ENCODE measurements at places on chromosomes 3 and 15.

DNA sequence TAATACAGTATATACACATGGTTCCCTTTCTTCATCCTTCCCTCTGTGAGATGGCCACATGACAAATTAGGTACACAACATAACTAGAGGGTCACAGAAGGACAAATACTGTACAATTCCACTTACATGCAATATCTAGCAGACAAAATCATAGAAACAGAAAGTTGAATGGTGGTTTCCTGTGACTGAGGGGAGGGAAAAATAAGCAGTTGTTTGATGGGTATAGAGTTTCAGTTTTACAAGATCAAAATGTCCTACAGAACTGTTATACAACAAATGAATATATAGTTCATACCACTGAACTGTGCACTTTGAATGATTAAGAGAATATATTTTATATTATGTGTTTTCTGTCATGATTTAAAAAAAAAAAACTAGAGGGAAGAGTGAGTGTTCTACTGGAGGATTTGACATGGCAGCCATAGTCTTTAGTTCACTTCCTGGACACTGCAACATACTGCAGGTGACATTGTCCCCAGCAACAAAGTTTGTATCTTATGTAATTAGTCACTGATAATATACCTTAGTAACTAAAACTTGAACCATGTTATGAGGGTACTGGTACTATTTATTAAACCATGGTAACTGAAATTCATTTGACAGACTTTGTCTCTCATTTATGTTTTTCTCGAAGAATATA is 37.2 kb downstream of the CCDC54 start:
- DNase-seq, result no peak

DNA sequence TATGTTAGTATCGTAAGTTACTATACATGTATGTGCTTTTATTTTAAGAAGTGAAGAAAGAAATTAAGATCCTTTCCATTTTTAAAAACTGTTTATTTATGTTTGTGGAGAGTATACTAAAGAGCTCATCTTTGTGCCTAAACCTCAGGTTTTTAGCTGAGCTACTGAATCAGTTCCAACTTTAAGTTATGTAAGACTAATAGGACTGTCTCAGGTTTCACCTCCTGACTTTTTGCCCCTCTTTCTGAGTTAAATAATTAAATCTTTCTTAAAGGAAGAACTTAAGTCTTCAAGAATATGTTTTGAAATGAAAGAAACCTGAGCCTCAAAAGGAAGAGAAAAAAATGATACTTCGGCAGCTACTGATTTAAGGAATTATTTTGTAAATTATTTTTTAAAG is 2.6 kb downstream of the SLMAP start:
- DNase-seq, result no peak

- no peak for DNase-seq
Observed at GRCh38 chr3:52430416-52430810, 14.5 kb downstream of the SEMA3G start.

DNA sequence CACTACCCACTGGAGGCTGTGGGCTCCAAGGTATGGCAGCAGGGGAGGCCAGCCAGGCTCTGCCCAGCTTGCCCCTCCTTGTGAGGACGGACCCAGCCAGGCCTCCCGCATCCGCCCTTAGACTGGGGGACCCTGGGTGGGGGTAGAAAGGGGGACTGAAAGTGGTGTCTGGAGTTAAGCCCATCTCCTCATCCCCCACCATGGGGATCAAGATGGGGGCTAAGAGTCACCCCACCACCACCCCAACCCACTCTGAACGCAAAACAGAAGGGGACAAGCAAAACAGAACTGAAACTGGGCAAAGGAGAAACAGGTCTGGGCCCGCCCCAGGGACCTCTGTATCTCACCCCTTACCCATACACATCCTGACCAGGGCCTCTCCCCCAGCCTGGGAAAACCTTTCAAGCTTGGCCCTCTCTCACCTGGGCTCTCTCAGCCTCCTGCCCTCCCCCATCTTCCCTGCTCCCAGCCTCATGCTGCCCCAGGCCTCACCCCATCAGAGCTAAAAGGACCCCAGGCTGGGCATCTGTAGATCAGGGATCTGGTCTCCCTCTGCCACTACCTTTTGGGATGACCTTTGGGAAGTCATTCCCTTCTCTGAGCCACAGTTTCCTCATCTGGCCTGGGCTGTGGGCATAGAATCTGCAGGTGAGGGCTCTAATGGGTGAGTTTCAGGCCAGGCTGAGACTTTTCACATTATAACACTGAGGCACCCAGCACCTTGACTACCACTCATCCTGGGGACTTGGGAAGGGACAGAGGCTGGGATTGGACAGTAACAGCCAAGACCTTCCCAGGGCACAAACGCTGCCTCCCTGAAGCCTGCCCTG is 30.0 kb upstream of the CYP11A1 start:
- DNase-seq, result peak; percentile 58

GRCh38 chr3:186307594-186308221 is 54.3 kb downstream of the DGKG start:
- DNase-seq, result no peak

- DNase-seq, result peak; percentile 29
Observed at GRCh38 chr3:19147905-19148767, at the start of gene KCNH8. KCNH8 (plus strand) TSS chr3:19148510; CDS start chr3:19148720, 210 bp downstream.

DNA sequence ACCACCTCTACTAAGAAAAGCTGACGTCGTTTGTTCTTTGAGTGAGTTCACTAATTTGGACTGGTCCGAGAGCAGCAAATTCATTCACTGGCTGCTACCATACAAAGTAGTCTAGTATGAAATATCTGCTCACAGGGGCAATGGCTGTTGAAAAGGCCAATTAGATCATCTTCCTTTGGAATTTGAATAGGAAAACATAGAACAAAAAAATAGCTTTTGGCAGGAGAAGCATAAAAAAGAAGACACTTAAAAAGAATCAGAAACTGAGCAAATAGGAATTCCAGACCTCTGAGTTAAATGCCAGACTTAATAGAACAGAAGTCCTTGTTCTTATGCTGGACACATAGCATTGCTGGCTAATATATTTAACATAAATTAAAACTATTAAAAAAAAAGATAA is 159.3 kb downstream of the IL1RAP start:
- no peak for DNase-seq

- no peak for DNase-seq
Observed at GRCh38 chr3:71681224-71681668, 44.0 kb downstream of the EIF4E3 start.

DNA sequence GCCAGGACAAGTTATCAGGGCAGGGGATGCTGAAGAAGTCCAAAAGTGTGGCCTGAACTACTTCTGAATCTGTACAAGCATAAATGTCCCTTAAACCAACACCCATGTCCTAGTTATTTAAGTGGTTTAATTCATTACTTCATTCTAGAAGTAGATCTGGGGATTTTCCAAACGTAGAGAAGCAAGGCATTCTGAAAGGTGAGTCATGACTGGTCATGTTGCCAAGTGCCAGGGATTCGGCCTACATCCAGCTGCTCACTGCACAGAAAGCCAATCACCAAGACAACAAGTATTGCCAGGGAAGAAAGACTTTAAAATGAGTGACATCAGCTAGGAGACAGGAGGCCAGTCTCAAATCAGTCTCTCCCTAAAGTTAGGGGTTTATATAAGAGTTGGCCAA is 396.6 kb downstream of the GABRB3 start:
- DNase-seq, result no peak

GRCh38 chr15:72203507-72203837 is 5.9 kb upstream of the GRAMD2A start:
- DNase-seq, result no peak

DNA sequence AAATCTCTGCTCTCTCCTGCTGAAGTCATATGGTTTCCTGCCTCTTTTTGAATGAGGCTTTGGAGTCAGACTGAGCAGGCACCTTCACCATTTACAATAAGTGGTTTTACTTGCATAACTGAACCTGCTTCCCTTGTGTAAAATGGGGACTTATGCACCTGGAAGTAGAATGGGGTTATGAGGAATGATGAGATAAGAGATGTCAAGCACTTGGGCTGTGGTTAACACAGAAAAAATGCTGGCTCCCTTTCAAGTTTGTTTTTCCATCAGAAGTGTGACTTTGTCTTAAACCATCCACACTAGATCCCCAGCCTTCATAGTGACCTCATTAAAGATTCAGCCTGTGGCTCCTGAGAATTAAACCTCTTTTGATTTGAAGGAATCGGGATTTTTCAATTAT is 5.2 kb downstream of the EXOSC7 start:
- no peak for DNase-seq

DNA sequence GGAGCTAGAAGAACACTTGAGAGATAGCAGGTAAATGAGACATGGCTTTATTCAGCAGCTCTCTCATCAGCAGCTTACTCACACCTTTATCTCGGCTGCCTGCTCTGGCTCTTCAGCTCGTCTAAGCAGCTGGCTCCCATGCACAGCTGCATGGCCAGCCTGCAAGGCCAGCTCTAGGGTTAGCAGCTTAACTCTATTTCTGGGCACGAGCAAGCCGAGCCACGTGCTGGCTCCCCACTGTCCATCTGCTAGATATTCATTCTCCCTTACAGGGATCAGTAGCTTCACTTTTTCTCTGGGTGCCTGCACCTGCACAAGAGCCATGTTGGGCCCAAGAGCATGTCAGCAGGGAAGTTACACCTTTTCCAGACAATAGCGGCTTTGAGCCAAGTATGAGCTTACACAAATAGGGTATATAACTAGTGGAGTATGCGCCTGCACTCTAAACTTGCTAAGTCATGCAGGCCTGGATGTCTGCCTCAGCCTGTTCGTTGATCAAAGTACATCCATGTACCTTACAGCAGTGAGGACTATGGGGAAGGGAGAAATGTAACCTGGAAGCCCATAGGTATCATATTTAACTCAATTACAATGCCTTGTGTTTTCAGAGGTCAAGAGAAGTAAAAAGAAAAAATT is 174.9 kb upstream of the SNTN start:
- DNase-seq, result no peak

DNA sequence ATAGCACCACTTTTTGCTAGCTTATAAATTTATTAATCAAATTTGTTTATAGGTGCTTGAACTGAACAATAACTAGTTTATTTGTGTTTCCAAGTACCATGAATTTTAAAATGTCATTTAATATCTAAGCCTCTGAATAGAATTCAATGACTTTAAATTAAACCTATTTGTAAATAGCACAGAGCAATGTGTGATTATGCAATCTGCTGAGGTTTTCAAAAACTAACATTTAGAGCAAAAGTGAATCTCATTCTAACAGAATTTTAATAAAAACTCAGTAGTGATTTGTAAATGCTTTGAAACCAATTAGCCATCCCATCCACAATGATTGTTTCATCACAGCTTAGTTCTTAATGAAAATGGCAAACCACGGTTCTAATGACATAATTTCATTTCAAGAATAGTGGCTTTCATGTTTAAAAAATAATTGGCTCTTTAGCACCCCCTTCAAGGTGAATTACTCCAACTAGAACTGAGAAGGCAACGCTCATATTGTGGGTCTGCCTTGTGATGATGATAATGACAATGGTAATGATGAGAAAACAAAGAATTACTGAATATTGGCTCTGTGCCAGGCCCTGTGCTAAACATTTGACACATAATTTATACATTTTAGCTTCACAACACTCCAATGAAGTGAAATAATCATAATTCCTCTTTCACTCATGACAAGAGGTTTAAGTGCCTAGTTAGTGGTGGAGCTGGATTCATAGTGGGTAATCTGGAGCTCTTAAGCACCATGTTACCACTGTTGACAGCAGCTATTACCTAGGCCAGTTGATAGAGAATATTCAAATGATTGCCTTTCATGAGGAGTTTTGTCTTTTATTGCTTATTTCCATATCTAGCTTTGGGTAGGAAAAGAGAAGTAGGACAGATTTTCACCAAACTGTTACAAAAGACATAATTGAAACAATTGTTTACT is 145.7 kb downstream of the RBMS3 start:
- DNase-seq, result no peak

- no peak for DNase-seq
Observed at GRCh38 chr15:45611305-45611704, 23.5 kb upstream of the SQOR start.

DNA sequence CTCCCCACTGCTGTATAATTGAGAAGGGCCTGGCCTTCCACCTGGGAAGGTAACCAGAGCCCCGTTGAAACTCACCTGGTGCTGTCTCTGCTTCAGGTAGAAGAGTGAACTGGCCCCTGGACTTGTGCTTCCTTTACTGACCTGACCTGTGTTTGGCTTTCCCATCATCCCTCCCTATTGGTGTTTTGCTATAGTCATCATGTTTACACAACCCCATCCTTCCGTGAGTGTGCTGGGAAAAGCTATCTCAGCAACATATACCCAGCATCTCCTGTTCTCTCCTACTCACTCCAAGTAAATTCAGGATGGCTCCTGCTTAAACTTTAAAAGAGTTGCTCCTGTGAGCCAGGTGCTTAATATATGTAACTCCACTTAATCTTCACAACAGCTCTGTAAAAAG is 77.2 kb upstream of the TSC22D2 start:
- no peak for DNase-seq

DNA sequence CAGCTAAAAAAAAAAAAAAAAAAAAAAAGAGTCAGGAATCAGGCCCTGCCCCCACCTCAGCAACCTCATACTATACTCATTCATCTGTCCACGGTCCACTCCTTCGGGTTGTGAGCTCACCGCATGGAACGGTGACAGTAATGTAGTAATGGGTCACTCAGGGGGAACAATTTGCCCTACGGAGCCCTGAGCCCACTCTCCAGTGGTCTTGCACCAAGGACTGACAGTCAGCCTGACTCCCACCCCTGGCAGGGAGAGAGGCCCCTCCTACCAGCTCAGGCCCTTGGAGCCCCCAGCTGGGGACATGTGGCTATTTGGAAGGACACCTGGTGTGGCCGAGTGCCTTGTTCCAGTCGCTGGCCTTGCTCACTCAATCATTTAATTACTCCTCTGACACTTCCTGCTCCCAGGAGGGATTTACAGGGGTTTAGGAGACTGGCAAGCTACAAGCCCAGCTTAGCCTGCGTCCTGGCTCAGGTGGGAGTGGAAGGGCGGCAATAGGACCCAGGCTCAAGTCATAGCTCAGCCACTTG is 19.9 kb upstream of the CACNA2D2 start:
- no peak for DNase-seq

DNA sequence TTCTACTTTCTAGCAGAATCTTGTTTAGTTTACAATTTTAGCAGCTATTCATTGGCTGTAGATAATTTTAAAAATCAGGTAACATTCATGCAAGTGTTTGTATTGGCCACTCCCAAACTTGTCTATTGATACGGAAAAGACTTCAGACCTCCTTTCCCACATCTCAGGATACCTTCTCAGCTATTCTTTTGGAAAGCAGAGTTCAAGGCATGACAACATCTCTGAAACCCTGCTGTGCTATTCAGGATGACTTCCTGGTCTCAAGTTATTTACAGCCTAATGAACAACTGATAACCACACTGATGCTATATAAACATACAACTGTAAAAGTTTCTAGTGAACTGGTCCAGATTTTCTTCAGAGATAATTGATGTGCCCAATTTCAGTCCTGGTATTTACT is 55.8 kb downstream of the DZIP3 start:
- DNase-seq, result no peak

- no peak for DNase-seq
Observed at GRCh38 chr3:127018306-127018828, 35.5 kb downstream of the PLXNA1 start.
